ENCODE measurements at places on chromosomes 7 and 10.

- H3K36me3 ChIP-seq: peaks cover 42% of the 10 kb centered on the region
- no peak for DNase-seq
- no peak overlapping the region for H3K27ac ChIP-seq
- H3K4me3 ChIP-seq: no peak overlapping the region
- peaks cover 6% of the 10 kb centered on the region for H3K4me1 ChIP-seq
Observed at GRCh38 chr7:151373599-151373998, 32.0 kb downstream of the NUB1 start.

- H3K4me1 ChIP-seq: no peaks in the 10 kb centered on the region
- H3K27ac ChIP-seq: no peak overlapping the region
- H3K36me3 ChIP-seq: no peaks in the 10 kb centered on the region
- DNase-seq: no peak
Observed at GRCh38 chr7:137753067-137753466, 93.7 kb downstream of the DGKI start.

GRCh38 chr7:85000735-85001350 lies 186.0 kb downstream of the SEMA3D start:
- no peak overlapping the region for H3K27ac ChIP-seq
- no peaks in the 10 kb centered on the region for H3K36me3 ChIP-seq
- H3K4me3 ChIP-seq: no peak overlapping the region
- H3K4me1 ChIP-seq: no peaks in the 10 kb centered on the region
- H3K27me3 ChIP-seq: no peaks in the 10 kb centered on the region

DNA sequence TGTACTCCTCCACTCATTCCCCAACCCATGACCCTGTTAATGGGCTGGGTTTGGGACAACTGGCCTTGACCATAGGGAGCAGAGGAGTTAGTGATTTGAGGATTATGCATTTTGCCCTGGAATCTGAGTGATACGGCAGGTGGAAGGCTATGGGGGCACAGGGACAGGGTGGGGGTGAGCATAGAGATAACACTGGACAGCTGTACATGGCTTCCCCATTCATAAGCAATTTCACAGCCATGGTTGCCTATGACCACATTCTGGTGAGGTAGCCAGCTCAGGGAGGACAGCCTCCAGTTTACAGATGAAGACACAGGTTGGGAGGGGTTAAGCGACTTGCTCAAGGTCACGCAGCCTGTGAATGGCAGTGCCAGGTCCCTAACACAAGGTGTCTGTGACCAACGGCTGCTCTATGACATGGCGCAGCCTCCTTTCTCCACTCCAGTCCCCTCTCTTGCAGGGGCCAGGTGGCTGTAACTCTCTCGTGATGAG lies 319.5 kb downstream of the PLXNA4 start:
- no peak overlapping the region for H3K27ac ChIP-seq
- DNase-seq: no peak
- H3K36me3 ChIP-seq: no peaks in the 10 kb centered on the region

DNA sequence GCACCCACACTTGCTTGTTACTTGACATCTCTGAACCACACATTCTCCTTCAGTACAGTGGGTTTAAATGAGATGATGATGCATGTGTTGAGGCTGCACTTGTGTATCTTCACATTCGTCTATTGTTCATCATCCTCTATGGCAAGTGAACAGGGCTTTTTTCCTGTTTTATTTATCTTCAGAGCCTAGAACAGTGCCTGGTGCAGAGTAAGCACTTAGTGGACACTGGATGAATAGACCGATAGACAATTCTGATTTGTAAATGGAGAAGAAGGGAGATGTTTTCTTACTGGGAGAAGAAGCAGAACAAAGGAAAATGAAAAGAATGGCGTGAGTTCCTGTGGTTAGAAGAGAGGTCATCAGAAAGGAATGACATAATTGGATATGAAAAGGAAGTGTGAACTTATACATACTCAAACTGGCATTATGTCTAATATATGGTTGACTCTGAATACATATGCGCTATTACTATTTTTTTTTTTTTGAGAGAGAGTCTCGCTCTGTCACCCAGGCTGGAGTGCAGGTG lies 99.7 kb downstream of the AVL9 start:
- H3K36me3 ChIP-seq: peaks cover 3% of the 10 kb centered on the region
- no peak overlapping the region for H3K4me3 ChIP-seq
- no peaks in the 10 kb centered on the region for H3K4me1 ChIP-seq
- DNase-seq: no peak
- H3K27me3 ChIP-seq: peaks cover 46% of the 10 kb centered on the region
- H3K27ac ChIP-seq: no peak overlapping the region

- no peak overlapping the region for H3K4me3 ChIP-seq
- no peaks in the 10 kb centered on the region for H3K27me3 ChIP-seq
- no peak overlapping the region for H3K27ac ChIP-seq
Observed at GRCh38 chr10:125797994-125798662, 22.5 kb upstream of the MMP21 start.

DNA sequence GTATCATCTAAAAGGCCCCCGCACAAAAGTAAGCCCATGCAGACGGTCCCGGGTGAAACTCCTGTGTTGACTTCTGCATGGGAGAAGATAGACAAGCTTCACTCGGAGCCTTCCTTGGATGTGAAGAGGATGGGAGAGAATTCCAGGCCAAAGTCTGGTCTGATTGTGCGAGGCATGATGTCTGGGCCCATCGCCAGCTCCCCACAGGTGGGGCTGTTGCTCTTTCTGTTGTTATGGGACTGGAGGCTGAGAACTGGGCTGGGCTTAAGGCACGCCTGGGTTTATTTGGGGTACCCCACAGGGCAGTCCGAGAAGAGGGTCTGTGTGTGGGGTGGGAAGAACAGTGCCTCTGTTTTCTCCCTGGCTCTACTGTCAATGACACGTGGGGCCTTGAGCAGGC lies 14.6 kb downstream of the MINDY4 start:
- DNase-seq: no peak
- peaks cover 3% of the 10 kb centered on the region for H3K36me3 ChIP-seq
- H3K27me3 ChIP-seq: no peaks in the 10 kb centered on the region
- no peaks in the 10 kb centered on the region for H3K4me1 ChIP-seq
- no peak overlapping the region for H3K27ac ChIP-seq

GRCh38 chr7:114930107-114930661 lies 8.3 kb downstream of the MDFIC start:
- no peaks in the 10 kb centered on the region for H3K36me3 ChIP-seq
- no peak overlapping the region for H3K4me3 ChIP-seq
- no peaks in the 10 kb centered on the region for H3K27me3 ChIP-seq
- peaks cover 59% of the 10 kb centered on the region for H3K4me1 ChIP-seq

- H3K4me3 ChIP-seq: no peak overlapping the region
- H3K27me3 ChIP-seq: no peaks in the 10 kb centered on the region
- no peaks in the 10 kb centered on the region for H3K4me1 ChIP-seq
- no peak for DNase-seq
Observed at GRCh38 chr7:125127304-125127703, 197.7 kb upstream of the POT1 start.

- H3K36me3 ChIP-seq: no peaks in the 10 kb centered on the region
- no peaks in the 10 kb centered on the region for H3K4me1 ChIP-seq
- no peak overlapping the region for H3K4me3 ChIP-seq
- no peak overlapping the region for H3K27ac ChIP-seq
Observed at GRCh38 chr10:51666456-51666855, 32.9 kb downstream of the CSTF2T start.

DNA sequence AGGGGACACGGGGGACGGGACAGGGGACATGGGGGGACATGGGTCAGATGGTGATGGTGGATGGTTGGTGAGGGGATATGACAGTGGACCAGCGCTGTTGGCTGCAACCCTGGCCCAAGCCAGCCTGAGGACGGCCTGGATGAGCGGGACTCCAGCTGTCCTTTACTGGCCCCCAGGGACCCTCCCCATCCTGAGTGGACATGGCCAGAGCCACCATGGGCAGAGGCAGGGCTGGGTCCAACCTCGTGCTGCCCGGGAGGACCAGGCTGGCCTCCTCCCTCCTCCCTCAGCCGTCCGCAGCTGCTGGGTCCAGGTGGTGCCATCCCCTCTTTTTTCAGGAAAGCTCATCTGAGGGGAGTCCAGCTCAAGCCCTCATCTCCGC lies 30.4 kb downstream of the GET4 start:
- DNase-seq: no peak
- H3K4me3 ChIP-seq: no peak overlapping the region
- peaks cover 24% of the 10 kb centered on the region for H3K36me3 ChIP-seq
- H3K27me3 ChIP-seq: no peaks in the 10 kb centered on the region
- H3K4me1 ChIP-seq: no peaks in the 10 kb centered on the region

- peaks cover 90% of the 10 kb centered on the region for H3K27me3 ChIP-seq
- peaks cover 12% of the 10 kb centered on the region for H3K4me1 ChIP-seq
- DNase-seq: no peak
Observed at GRCh38 chr10:28669227-28670173, 7.8 kb upstream of the BAMBI start.

DNA sequence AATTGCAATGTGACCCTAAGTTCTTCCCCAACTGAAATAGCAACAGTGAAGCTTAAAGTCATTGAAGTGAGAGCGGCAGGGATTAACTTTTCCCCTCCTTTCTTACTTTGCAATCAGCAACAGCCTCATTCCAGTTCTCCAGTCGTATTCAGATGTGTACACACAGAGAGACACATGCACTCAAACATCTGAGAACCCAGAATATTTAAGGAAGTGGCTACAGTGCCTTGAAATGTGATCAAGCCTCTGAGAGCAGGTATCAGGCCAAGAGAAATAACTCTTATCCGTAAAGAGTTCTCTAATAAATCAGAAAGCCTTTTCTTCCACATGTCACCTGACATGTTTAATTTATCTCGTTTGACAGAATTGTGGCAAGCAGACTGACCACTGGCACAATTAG lies 388.9 kb upstream of the NPVF start:
- H3K4me1 ChIP-seq: peaks cover 7% of the 10 kb centered on the region
- H3K27me3 ChIP-seq: peaks cover 36% of the 10 kb centered on the region
- H3K27ac ChIP-seq: no peak overlapping the region
- H3K4me3 ChIP-seq: no peak overlapping the region
- no peaks in the 10 kb centered on the region for H3K36me3 ChIP-seq

- no peak overlapping the region for H3K4me3 ChIP-seq
- H3K27me3 ChIP-seq: peaks cover 10% of the 10 kb centered on the region
- no peaks in the 10 kb centered on the region for H3K36me3 ChIP-seq
- H3K4me1 ChIP-seq: no peaks in the 10 kb centered on the region
- no peak for DNase-seq
- no peak overlapping the region for H3K27ac ChIP-seq
Observed at GRCh38 chr10:49296382-49296781, 2.6 kb upstream of the C10orf71 start.

GRCh38 chr10:34689053-34689452 lies 126.0 kb downstream of the PARD3 start:
- H3K36me3 ChIP-seq: no peaks in the 10 kb centered on the region
- DNase-seq: no peak
- no peaks in the 10 kb centered on the region for H3K4me1 ChIP-seq
- H3K4me3 ChIP-seq: no peak overlapping the region
- H3K27me3 ChIP-seq: peaks cover 28% of the 10 kb centered on the region

DNA sequence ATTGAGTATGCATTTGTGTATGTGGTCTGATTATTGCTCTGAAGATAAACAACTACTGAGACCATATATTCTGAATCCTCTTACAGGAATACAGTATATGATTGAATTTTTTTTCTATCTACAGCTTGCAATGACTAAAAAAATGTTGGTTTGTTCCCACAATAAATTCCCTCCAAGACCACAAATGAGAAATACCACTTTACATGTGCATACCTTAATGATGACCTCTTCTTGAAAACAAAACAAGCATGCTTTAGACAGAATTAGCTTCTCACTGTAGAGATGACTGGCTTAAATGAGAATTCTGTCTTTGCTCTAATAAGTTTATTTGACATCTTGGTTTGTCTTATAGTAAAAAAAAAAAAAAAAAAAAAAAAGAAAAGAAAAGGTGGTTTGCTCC lies 241.5 kb downstream of the PCDH15 start:
- H3K4me3 ChIP-seq: no peak overlapping the region
- no peaks in the 10 kb centered on the region for H3K4me1 ChIP-seq
- no peak overlapping the region for H3K27ac ChIP-seq
- no peak for DNase-seq
- H3K36me3 ChIP-seq: no peaks in the 10 kb centered on the region

DNA sequence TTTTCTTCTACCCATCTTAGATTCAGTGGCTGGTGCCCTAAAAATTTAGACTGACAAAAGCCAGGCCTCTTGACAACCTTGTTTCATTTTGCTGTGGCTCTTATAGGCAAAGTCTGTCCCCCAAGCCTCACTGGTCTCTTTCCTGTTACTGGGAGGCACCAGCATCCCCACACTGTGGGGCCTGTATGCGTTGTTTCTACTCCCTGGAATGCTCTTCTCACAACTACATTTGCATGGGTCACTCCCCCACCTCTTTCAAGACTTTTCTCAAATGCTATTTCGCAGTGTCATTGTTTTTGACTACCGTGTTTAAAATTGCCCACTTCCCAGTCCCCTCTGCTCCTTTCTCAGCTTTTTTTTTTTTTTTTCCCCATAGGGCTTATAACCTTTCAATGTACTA lies 108.7 kb upstream of the DGKB start:
- no peak overlapping the region for H3K4me3 ChIP-seq
- no peaks in the 10 kb centered on the region for H3K36me3 ChIP-seq
- H3K27me3 ChIP-seq: no peaks in the 10 kb centered on the region
- H3K27ac ChIP-seq: no peak overlapping the region
- no peaks in the 10 kb centered on the region for H3K4me1 ChIP-seq

DNA sequence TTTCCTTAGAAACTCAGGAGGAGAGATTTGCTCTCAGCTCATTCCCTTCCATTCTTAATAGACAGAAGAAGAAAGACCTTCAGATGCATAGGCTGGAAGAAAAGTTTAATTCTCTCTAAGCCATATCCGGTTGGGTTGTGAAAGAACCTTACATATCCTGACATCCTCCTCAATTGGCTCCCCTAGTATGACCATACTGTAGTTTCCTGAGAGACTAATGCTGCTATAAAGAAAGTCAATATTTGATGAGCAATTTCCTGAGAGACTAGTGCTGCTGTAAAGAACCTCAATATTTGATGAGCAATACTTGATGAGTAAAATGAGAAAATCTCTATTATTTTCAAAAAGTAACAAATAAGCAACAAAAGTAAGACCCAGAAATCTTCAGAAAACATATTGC lies 888.5 kb upstream of the SORCS1 start:
- no peak overlapping the region for H3K4me3 ChIP-seq
- no peaks in the 10 kb centered on the region for H3K36me3 ChIP-seq
- no peaks in the 10 kb centered on the region for H3K27me3 ChIP-seq
- H3K27ac ChIP-seq: no peak overlapping the region

GRCh38 chr7:43769281-43769680 lies 10.8 kb downstream of the BLVRA start:
- no peaks in the 10 kb centered on the region for H3K36me3 ChIP-seq
- peaks cover 6% of the 10 kb centered on the region for H3K4me1 ChIP-seq
- H3K27me3 ChIP-seq: no peaks in the 10 kb centered on the region
- no peak for DNase-seq

GRCh38 chr10:7969623-7970022 lies 84.9 kb upstream of the GATA3 start:
- H3K36me3 ChIP-seq: peaks cover 5% of the 10 kb centered on the region
- no peaks in the 10 kb centered on the region for H3K27me3 ChIP-seq
- no peak overlapping the region for H3K27ac ChIP-seq
- H3K4me1 ChIP-seq: peaks cover 10% of the 10 kb centered on the region
- no peak for DNase-seq
- H3K4me3 ChIP-seq: no peak overlapping the region

DNA sequence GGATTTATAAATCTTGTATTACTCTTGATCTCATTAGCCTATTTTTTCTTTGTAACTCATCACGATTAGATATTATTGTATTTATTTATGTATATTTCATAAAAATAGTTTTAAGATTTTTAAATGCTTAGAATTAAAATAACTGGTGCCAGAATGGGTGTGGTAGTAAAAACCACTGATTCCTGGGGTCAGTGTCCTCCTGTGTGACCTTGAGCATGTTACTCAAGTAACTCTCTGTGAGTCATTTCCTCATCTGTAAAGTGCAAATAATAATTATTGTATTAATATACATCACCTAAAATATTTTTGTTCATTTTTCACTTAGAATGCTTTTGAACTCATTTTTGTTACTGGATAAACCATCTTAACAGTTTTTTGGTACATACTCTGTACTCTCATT lies 91.3 kb upstream of the TMEM229A start:
- H3K4me3 ChIP-seq: no peak overlapping the region
- no peak overlapping the region for H3K27ac ChIP-seq
- no peaks in the 10 kb centered on the region for H3K36me3 ChIP-seq
- H3K27me3 ChIP-seq: no peaks in the 10 kb centered on the region
- DNase-seq: no peak

Measured in central memory CD8-positive, alpha-beta T cell (primary cell).